ENCODE measurements at places on chromosomes 4 and X.
A peak's percentile ranks its signal among the peaks of the same experiment; 100 is the strongest.

DNA sequence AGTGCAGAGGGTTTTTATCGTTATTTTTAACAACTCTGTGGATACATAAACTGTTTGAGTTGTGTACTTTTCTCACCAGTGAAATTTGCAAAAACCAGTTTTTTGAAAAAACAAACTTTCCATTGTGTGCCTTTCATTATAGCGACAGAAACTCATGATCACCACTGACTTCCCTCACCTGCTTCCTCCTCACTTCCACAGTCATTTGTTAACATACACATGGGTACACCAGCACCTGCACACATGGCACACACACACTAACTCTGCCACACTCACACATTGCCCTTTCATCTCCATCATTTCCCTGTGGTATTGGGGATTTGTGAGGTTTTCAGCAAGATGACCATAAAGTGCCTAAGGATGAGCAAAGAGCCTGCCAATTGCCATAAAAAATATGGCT, 20.6 kb downstream of the CLDN22 start:
- no peak for DNase-seq

DNA sequence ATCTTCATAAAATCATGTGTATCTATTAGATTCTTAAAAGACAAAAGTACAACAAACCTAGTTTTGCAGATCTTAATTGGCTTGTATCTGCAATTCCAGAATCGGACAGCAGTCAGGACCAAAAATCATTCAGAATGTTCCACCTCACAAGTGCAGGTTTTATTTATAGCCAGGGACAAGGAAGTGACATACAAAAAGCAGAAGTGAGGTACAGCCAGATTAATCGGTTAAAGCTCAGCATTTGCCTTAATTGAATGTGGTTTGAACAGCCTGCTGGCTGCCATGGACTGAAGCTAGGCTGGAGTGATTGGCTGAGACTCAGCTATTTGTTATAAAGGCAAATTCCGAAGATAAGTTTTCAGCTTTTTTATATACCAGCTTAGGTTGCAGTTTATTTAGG, 932.6 kb downstream of the C4orf33 start:
- DNase-seq, result peak; percentile 1

DNA sequence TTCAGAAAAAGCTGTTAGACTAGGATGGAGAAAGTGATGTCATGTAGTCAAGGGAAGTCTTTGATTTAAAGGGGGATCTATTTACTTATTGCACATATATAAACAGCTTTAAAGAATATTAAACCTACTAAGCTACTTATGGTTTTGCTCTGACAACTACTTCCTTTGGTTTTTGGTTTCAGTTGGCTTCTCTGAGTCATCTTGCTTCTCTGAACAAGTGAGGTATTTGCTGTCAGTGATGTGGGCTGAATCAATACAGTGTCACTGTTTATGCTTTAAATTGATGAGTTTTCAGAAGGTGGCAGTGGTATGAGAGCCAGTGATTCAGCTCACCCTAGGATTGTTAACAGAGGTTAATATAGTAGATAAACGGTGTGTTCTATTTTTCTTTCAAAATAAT, 75.1 kb downstream of the CEP44 start:
- DNase-seq, result peak; percentile 28

DNA sequence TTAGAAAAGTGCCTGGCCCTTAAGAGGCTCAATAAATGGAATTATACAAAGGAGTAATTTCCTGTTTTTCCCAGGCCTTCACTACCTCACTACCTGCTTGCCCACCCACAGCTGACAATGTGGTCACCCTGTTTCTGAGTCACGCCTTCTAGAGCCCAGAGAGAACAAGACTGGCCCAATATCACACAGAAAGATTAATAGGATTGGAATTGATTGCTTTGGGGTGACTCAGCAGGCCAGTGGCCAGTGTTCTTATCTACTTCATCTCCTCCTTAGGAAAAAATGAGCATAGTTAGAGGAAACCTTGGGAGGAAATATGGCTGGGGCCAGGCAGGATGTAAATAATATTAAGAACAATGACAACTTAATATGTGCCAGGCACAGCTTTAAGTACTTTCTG, 4.5 kb upstream of the FGF16 start:
- no peak for DNase-seq

- DNase-seq, result no peak
These were observed 28.9 kb upstream of the GTPBP6 start for GRCh38 chrX:347351-348117.

GRCh38 chr4:125096662-125097061, 218.1 kb upstream of the FAT4 start:
- DNase-seq, result no peak

DNA sequence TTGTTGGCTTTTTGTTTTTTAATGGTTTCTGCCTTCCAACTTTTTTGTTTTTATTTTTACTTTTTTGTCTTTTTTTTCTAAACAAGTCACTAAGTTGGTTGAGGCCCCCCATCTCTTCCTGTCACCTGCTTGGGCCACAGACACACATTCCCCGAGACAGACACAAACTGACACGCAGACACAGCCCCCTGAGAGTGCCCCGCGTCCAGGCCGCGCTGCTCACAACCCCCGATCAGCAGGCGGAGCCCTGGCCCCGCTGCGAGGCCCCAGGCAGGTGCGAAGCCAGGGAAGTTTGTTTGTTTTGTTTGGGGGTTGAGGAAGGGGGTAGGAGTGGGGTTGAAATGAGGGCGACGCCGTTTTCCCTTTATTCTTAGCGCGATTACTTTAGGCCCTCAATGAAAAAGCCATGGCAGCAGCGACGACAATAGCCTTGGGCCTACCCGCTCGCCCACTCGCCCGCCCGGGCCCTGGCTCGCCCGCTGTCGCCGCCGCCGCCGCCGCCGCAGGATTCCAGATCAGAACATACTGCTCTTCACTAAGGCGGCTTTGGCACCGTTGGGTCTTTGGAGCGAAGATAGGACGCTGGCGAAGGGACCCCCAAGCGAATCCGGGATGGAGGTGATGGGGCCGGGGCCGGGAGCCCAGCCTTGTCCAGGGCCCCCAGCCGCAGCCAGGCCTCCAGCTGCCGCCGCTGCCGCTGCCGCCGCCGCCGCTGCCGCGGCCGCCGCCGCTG, 3.1 kb downstream of the PHOX2B start:
- DNase-seq, result no peak

GRCh38 chr4:109803924-109804571, 2.2 kb upstream of the CFI start:
- peak; percentile 26 for DNase-seq

DNA sequence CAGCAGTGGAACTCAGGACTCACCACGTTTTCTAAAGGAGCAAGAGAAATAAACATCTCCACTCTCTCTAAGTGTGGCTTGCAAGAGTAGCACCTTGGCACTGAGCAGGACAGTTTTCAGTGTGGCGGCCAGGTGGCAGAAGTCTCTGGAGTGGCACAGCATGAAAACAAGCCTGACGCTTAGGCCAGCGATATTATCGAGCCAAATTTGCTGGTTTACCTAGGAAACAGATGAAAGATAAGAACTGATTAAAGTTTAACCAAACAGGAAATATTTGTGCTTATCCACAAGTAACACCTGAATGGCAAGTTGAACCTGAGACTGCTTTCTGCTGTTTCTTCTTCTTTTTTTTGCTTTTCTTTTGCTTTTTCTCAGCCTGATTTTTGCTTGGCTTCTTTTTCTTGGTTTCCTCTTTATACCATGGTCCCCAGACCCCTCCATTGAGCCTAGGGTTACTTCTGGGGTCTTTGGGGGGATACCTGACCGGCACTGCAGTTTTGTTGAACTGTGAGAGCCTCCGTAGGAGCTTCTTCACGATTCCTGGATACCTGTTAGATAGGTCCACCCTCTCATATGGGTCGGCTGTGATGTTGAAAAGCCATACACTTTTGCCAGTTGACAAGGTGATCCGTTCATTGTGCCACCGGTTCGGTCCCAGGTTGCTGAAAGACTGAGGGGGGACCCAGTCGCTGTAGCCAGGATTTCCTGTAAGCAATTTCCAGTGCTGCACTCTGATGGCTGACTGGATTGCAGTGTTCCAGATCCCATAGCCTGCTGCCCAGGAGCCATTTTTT, 77.3 kb downstream of the ARSJ start:
- DNase-seq, result no peak

GRCh38 chrX:96721354-96721753, 36.7 kb downstream of the DIAPH2 start:
- no peak for DNase-seq

DNA sequence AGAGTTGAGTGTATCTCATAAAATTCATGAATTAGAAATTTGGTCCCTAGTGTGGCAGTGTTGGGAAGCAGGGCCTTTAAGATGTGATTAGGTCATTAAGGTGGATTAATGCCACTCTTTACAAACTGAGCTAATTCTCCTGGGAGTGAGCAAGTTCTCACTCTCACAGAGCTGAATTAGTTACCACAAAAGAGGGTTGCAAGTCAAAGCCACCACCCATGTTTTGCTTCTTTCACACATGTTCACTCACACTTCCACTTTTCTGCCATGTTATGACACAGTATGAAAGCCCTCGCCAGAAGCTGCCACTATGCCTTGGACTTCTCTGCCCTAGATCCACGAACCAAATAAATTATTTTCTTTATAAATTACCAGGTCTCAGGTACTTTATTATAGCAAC, 332.1 kb downstream of the ARAP2 start:
- no peak for DNase-seq

- no peak for DNase-seq
These were observed 160.9 kb upstream of the GIMD1 start for GRCh38 chr4:106529348-106530023.

DNA sequence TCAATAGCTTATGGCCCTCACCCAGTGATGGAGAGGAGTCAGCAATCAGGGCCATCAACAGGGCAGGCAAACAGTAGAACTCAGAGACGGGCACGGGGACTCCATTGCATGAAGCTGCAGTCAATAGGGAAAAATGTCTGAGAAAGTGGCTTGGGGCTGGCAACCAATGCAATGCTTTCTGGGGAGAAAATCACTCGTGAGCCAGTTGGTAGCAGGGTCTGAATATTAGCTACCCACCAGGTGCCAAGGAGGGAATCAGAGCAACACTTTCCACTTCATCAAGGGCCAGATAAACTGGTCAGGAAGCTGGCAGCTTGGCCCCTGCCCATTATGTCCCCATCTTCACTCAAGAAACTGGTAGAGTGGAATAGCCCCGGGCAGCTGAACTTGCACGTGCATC, 80.7 kb downstream of the STARD8 start:
- no peak for DNase-seq

DNA sequence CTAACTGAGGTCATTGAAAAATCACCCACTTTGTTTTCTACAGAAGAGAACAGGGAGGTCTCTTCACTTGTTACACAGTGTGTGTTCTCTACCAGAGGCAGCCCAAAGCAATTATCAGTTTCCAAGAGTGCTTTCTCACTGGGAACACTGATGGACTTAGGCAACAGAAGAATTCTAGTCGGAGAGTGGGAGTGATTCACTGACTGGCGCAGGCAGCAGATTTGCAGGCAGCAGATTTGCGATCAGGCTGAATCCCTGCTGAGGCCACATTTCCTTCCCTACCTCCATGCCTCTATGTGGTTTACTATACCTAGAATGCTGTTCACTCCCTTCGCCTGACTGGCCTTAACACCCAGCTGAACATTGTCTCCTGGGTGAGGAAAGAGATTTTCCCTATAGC, 6.6 kb downstream of the OCIAD2 start:
- no peak for DNase-seq

- peak; percentile 3 for DNase-seq
These were observed 400.2 kb downstream of the MID1IP1 start for GRCh38 chrX:39201305-39201990.

DNA sequence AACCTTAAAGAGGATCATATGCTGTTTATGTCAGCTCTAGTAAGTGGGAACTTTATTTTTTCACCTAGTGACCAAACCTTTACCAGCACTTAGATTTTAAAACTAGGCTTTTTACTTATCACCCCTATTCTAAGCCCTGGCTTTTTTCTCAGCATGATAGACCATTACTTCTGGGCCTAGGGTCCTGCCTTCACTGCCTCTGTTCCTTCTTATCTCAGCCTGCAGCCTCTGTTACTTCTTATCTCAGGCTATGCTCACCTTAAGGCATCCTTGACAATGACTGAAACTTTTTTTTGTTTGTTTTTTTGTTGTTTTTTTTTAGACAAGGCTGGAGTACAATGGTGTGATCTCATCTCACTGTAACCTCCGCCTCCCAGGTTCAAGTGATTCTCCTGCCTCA, 59.6 kb downstream of the TMEM154 start:
- DNase-seq, result no peak

GRCh38 chr4:1085404-1085799, 28.0 kb downstream of the RNF212 start:
- no peak for DNase-seq

- peak; percentile 7 for DNase-seq
These were observed 94.1 kb upstream of the GALNT7 start for GRCh38 chr4:173074501-173074946.

DNA sequence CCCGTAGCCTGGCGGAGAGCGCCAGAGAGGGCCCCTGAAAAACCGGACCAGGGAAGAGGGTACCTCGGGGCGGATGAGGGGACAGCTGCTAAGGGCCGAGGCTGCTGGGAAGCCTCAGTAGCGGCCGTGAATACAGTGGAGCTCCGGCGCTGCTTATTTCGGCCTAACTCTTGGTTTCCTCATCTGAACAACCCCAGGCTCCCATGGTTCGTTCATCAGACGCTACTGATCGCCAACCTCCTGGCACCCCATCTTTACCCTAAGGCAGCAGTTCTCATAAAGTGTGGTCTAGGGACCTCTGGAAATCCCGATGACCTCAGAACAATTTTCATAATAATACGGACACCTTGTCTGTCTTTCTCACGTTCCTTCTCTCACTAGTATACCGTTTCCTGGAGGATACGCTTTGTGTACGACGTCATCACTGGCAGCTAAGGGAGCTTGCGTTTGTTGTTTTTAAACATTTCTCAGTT, 645 bp upstream of the RAB28 start:
- DNase-seq, result no peak

- peak; percentile 5 for DNase-seq
These were observed 1.4 kb upstream of the MAGED1 start for GRCh38 chrX:51891821-51892551.

- peak; percentile 93 for DNase-seq
These were observed 26.1 kb upstream of the TBC1D1 start for GRCh38 chr4:37864786-37865185.

- no peak for DNase-seq
These were observed 2.4 kb upstream of the ZFP92 start for GRCh38 chrX:153408871-153409351.

Data from inflammatory macrophage (primary cell).